ENCODE measurements at places on chromosomes 16 and 17. TPM values are rescaled to one million over a fixed set of nuclear protein-coding genes. Genes with fewer than 3 reads are reported as not detected.

GRCh38 chr16:68037841-68038597 lies 14.9 kb downstream of the DUS2 start:
- no peak overlapping the region for H3K27ac ChIP-seq
- peaks cover 7% of the 10 kb centered on the region for H3K4me1 ChIP-seq
- H3K27me3 ChIP-seq: no peaks in the 10 kb centered on the region
- H3K4me3 ChIP-seq: no peak overlapping the region

- no peaks in the 10 kb centered on the region for H3K27me3 ChIP-seq
- peaks cover 13% of the 10 kb centered on the region for H3K4me1 ChIP-seq
Measured at GRCh38 chr16:3998793-3999478, 117.3 kb downstream of the ADCY9 start.

GRCh38 chr16:27174798-27175197 lies 28.5 kb upstream of the KDM8 start:
- DNase-seq: no peak
- no peaks in the 10 kb centered on the region for H3K27me3 ChIP-seq
- H3K36me3 ChIP-seq: peaks cover 2% of the 10 kb centered on the region
- H3K4me1 ChIP-seq: peaks cover 88% of the 10 kb centered on the region
- H3K4me3 ChIP-seq: no peak overlapping the region
- peak overlapping the region; percentile 76 for H3K27ac ChIP-seq

DNA sequence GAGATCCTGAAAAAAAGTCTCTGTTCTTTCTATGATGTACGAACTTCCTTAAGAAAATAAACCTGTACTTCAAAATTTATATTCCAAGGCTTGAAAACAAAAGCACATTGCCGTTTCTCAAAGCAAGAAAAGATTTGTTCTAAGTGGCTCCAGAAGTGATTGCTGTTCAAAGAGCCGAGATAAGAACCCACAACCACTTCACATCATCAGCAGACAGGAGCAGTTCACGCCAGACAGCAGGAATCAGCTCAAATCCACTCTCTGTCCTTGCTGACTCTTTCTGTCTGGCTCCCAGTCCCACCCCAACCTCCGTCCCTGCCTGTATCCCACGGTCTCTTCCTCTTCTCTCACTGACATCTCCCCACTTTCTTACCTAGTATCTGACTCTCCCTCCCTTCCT lies 85.0 kb upstream of the MYOCD start:
- no peak overlapping the region for H3K4me3 ChIP-seq
- H3K4me1 ChIP-seq: no peaks in the 10 kb centered on the region
- no peaks in the 10 kb centered on the region for H3K36me3 ChIP-seq
- H3K27me3 ChIP-seq: peaks cover 3% of the 10 kb centered on the region
- no peak for DNase-seq

DNA sequence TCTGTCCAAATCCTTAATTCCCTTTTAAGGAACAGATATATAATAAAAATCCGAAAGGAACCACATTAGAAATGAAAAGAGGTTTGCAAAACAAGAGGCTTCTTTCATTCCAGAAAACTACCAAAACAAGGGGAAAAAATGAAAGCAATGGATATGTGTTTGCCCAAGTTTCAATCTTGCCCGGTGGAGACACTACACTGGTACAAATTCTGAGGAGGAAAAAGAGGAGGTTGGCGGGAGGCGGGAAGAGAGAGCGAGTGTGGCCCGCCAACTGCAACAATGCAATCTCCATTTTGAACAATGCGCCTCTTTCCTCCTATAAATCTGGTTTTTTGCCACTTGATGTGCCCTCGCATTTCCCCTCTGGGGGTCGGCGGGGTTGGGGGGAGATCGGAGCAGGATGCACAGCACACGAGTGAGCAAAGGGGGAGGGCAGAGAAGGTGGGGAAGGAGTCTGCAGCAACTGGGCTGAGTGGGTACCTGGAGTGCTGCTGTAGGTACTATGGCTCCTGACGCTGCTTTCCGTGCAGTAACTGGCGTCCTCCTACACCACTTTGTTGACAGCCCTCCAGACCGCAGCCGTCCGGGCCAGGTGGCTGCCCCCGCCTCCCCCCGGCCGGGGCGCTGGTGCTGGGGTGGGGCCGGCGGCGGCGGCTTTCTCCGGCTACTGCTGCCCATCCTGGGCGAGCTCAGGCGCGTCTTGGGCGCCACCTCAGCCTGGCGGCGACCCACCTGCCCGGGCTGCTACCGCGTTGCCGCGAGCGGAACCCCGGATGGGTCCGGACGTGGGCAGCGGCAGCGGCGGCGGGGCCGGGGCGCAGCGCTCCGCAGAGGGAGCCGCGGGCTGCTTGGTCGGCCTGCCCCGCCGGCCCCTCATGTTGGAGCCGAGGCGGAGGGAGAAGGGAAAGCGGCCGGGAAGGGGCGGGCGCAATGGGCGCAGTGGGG lies 93.8 kb upstream of the PLEKHM1 start:
- H3K4me1 ChIP-seq: peaks cover 24% of the 10 kb centered on the region
- H3K27me3 ChIP-seq: no peaks in the 10 kb centered on the region
- DNase-seq: peak; percentile 78
- peak overlapping the region; percentile 90 for H3K4me3 ChIP-seq
- H3K36me3 ChIP-seq: peaks cover 5% of the 10 kb centered on the region
- H3K27ac ChIP-seq: peak overlapping the region; percentile 94

GRCh38 chr16:66616592-66616991 lies 12.1 kb downstream of the CMTM3 start:
- no peaks in the 10 kb centered on the region for H3K4me1 ChIP-seq
- DNase-seq: no peak
- no peak overlapping the region for H3K27ac ChIP-seq

- H3K27me3 ChIP-seq: no peaks in the 10 kb centered on the region
- DNase-seq: no peak
- H3K4me1 ChIP-seq: no peaks in the 10 kb centered on the region
- no peak overlapping the region for H3K4me3 ChIP-seq
Measured at GRCh38 chr16:11449716-11450115, 104.5 kb downstream of the RMI2 start.

GRCh38 chr17:4073983-4074830 lies 68.6 kb downstream of the ZZEF1 start:
- no peaks in the 10 kb centered on the region for H3K4me1 ChIP-seq
- peak overlapping the region; percentile 38 for H3K27ac ChIP-seq
- no peak for DNase-seq
- no peak overlapping the region for H3K4me3 ChIP-seq

GRCh38 chr16:1152123-1152638 lies 725 bp upstream of the CACNA1H start:
- H3K36me3 ChIP-seq: no peaks in the 10 kb centered on the region
- H3K4me1 ChIP-seq: peaks cover 2% of the 10 kb centered on the region
- peak overlapping the region; percentile 41 for H3K4me3 ChIP-seq
- H3K27ac ChIP-seq: no peak overlapping the region

DNA sequence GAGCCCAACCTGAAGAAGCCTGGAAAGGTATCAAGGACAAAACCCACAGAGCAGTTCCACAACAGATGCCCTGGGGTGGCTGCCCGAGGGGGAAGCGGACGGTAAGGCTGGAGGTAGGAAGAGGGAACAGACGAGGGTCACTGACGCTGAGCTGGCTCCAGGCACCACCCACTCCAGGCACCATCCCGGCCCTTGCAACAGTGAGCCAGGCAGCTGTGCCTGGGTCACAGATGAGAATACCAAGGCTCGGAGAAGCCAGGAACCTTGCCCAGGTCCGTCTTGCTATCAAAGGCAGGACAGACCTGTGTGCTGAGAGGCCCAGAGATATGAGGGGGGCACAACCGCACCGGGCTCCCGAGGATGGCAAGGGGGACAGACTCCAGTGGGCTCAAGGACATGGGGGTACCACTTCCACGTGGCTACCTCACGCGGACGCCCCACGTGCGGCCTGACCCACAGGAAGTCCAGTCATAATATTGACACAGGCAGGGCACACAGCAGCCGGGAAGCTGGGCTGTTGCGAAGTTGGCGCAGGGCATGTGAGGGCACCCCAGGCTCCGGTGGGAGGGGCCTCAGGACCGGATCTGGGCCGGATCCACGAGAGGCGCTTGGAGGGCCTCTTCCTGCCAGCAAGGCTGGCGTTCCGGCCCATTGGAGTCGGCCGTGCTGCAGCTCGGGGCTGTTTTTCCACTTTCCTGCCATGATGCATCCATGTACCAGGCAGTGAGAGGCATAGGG lies 29.9 kb downstream of the PEMT start:
- H3K4me3 ChIP-seq: no peak overlapping the region
- no peak overlapping the region for H3K27ac ChIP-seq
- no peaks in the 10 kb centered on the region for H3K27me3 ChIP-seq
- H3K4me1 ChIP-seq: no peaks in the 10 kb centered on the region
- no peaks in the 10 kb centered on the region for H3K36me3 ChIP-seq

GRCh38 chr17:55294042-55294751 lies 29.4 kb downstream of the HLF start:
- H3K27ac ChIP-seq: no peak overlapping the region
- H3K27me3 ChIP-seq: peaks cover 2% of the 10 kb centered on the region
- DNase-seq: no peak
- no peak overlapping the region for H3K4me3 ChIP-seq
- no peaks in the 10 kb centered on the region for H3K36me3 ChIP-seq
- no peaks in the 10 kb centered on the region for H3K4me1 ChIP-seq

DNA sequence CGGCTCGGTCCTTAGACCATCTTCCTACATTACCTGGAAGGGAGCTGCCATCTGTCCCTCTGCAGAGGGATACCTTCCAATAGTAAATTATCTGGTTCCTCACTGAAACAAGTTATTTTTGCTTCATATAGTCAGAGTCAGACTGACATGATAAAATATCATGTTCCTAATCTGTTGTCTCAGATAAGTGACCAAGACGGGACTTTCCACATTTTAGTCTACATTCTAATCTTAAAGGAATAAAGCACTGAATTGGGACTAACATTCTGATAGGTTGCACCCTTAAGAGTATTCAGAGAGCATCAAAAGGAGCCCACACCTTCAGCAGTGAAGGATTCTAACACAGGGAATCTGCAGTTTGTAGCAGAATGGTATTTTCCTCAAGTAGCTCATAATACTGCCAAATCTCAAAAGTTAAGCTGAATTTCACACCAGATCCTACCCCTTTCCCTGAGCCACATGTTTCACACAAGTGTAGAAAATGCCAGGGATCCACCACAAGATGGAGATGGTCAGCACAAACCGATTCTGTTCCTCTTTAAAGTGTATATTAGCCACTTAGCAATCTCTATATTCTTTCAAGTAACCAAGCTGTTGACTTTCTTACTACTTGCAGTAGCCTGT lies 13.4 kb downstream of the GINS2 start:
- peaks cover 7% of the 10 kb centered on the region for H3K4me1 ChIP-seq
- H3K27me3 ChIP-seq: no peaks in the 10 kb centered on the region
- no peak overlapping the region for H3K27ac ChIP-seq
- peaks cover 57% of the 10 kb centered on the region for H3K36me3 ChIP-seq

DNA sequence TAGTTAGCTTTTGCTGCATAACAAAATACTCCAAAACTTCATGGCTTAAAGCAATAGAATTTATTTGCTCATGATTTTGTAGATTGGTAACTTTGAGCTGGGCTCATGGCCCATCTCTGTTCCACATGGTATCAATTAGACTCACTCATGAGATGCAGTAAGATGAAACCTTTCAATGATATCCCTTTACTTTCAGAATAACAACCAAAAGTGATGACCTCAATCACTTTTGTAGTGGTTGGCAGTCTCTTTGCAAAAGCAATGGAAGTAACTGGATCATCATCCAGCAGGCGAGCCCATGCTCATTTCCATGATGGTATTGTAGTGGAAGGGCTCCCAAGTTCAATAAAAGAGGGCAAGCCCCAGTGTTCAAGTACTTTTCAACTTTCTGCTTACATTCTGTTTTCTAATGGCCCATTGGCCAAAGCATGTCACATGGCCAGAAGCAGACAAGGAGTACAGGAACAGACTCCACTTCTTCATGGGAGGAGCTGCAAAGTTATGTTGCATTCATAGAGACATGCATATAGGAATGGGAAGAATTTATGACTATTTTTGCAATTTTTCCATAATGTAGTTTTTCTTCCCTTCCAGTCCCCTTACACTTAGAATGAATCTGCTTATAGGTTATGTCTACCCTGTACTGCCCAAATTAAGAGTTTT lies 41.7 kb downstream of the EFCAB5 start:
- no peak for DNase-seq
- no peaks in the 10 kb centered on the region for H3K27me3 ChIP-seq

WNT9B gene
- not detected for total RNA-seq

JPH3 gene
- 0.14 TPM for total RNA-seq

CCL17 gene
- total RNA-seq: 1.4 TPM

SPATA32 gene
- 0.25 TPM for total RNA-seq

PTX4 gene
- total RNA-seq: not detected

PPP1R27 gene
- not detected for total RNA-seq

ACSM2A gene
- total RNA-seq: 0.11 TPM

ZG16 gene
- not detected for total RNA-seq

MYO1D gene
- total RNA-seq: 8.7 TPM
